Stimulated activated CD4-positive, alpha-beta T cell treated with anti-CD3 and anti-CD28 coated beads, Interleukin-1b, Interleukin-23, amount 100 ng/mL, for 4 hours (primary cell): ENCODE measurements at places on chromosomes 3 and 15.
A peak's percentile ranks its signal among the peaks of the same experiment; 100 is the strongest.

DNA sequence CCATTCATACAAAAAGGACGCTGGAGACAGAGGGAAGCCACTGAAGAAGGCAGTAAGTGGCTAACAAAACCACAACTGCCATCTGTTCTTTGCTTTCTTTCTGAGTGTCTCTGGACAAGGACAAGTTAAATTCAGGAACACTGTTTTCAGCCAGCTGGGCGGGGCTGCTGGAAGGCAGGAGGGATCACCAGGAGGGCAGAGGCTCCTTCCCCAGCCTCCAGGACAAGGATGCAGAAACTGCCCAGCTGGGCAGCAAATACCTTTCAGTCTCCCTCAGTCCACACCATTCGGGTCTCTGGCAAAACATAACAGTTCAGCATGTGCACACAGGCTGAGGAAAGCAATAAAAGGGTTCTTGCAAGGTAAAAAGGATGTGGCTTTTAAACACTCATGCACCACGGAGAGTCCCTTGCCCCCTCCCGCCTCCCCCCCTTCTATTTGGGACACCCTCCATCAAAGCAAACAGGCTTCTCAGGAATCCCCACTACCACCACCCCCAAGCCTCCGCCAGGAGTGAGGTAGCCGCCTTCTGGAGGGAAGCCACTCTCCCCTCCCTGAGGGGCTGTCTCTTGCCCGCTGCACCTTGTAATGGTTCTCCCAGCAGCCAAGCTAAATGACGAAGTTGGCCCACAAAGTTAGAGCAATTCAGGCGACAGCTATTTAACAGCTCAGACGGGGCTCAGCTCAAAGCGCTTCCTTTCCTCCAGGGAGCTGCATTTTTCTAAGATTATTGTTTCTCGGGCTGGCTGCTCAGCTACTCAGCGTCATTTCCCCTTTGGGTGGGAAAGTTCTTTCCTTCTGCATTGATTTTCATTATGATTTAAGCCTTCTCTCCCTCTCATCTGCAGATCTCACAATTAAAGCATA, 3.8 kb downstream of the HEG1 start:
- DNase-seq: peak; percentile 50

DNA sequence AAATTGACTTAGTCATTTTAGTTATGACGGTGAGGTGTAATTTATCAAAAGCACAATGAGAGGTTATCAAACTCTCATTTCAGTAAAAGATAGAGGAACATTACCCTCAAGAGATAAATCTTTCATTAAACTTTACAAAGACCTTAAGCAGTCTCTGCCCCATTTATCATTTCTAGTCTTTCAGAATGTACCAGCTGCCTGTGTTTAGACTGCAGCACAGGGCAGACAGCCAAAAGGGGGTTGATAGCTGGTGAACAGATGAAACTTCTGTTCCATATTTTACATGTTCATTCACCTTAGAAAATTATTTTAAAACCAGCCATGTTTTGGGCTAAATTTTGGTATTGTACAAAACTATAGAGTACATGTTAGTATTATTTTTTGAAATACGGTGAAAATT, 514.6 kb upstream of the CNTN3 start:
- DNase-seq: no peak

GRCh38 chr3:69558912-69559311, 173.0 kb upstream of the FRMD4B start:
- DNase-seq: no peak

GRCh38 chr15:42218953-42219592, 11.0 kb upstream of the VPS39 start:
- DNase-seq: no peak

DNA sequence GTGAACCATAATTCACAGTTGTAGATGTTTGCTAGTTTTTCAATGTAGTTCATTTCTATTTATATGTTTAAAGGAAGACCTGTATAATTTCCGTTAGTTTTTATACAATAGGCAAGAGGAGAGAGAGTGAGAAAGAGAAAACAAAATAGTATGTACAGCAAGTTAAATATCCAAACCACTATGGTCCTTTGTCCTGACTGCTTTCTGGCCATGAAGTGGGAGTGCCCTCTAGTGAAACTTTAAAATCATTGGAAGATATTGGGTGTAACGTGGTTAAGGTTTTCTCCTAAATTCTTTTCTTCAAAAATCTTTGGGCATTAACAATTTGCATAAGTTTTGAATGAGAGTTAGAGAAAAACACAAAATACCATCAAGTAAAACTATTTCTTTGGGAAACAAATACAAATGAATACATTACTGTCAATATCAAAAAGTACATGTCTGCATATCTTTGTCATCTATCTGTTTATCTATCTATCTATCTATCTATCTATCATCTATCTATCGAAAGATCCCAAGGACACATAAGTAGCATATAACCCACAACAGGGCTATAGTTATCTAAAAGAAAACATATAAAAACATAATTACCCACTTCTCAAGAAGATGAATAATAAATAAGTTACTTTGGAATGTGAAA, 534.6 kb upstream of the ATP11B start:
- DNase-seq: no peak

- no peak for DNase-seq
Observed at GRCh38 chr15:69292826-69293420, 5.8 kb upstream of the PAQR5 start.
